ENCODE measurements at places on chromosomes 4 and X.

GRCh38 chr4:74284053-74284452 lies 24.2 kb upstream of the EPGN start:
- peak; percentile 72 for DNase-seq

DNA sequence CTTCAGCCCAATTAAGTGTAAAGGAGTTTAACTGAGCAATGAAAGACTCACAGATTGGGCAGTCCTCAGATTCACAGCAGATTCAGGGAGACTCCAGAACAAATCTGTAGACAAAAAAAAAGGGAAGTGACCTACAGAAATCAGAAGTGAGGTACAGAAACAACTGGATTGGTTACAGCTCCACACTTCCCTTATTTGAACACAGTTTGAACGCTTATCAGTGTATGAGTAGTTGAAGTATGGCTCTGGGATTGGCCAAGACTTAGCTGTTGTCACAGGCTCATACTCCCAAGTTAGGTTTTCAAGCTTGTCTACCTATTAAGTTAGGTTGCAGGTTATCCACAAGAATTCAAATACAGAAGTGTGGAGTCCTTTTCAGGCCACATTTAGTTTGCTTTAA lies 112.4 kb upstream of the ELOVL6 start:
- no peak for DNase-seq

DNA sequence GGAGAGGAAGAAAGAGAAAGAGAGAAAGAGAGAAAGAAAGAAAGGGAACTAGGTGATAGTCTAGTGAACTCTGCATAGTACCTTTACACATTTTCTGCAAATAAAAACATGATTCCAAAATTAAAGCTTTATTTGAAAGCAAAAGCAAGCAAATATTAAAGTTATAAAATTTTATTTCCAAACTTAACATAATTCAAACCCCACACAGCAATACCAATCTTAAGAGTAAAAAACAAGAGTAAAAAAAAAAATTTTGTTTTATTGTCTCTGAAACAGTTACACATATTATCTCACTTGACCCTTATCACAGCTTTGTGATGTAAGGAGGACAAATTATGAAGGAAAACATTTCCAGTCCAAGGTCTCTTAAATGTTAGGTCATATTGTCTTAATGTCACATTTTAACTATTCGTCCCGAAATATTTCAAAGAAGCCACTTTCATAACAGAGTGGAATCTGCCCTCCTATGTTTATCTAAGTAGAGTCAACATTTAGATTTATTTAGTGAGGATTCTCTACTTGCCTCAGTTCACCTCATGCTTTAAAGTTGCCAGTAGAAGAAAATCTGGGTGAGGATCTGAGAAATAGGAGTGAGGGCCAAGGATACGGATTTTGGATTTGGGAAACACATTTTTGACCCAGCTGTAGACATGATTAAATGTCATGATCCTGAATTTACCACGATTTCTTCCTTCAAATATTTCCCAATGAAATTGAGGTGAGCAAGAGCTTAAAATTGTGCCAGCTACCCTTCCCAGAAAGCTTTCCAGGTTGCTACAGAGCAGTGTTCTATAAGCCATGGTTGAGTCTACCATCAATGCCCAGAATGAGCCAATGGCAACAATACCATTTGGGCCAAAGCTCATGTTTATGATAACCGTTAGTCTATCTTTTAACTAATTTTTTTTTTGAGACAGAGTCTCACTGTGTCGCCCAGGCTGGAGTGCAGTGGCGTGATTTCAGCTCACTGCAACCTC lies 7.5 kb upstream of the FGA start:
- DNase-seq, result no peak

- no peak for DNase-seq
These were observed 150.1 kb upstream of the NUDT10 start for GRCh38 chrX:51182545-51182944.

- DNase-seq, result no peak
These were observed 6.5 kb upstream of the TMEM184C start for GRCh38 chr4:147610686-147611085.

DNA sequence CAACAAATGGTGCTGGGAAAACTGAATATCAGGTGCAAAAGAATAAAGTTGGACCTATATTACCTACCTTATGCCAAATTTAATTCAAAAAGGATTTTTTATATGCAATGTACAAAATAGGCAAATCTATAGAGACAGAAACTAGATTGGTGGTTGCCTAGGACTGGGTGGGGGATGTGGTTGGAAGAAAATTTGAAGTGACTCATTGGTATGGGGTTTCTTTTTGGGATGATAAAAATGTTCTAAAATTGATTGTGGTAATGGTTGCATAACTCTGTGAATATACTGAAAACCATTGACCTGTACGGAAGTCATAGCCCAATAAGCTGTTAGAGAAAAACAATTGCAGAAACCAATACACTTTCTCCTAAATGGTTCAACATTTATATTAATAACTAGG lies 72.1 kb downstream of the COL4A5 start:
- DNase-seq, result peak; percentile 61

DNA sequence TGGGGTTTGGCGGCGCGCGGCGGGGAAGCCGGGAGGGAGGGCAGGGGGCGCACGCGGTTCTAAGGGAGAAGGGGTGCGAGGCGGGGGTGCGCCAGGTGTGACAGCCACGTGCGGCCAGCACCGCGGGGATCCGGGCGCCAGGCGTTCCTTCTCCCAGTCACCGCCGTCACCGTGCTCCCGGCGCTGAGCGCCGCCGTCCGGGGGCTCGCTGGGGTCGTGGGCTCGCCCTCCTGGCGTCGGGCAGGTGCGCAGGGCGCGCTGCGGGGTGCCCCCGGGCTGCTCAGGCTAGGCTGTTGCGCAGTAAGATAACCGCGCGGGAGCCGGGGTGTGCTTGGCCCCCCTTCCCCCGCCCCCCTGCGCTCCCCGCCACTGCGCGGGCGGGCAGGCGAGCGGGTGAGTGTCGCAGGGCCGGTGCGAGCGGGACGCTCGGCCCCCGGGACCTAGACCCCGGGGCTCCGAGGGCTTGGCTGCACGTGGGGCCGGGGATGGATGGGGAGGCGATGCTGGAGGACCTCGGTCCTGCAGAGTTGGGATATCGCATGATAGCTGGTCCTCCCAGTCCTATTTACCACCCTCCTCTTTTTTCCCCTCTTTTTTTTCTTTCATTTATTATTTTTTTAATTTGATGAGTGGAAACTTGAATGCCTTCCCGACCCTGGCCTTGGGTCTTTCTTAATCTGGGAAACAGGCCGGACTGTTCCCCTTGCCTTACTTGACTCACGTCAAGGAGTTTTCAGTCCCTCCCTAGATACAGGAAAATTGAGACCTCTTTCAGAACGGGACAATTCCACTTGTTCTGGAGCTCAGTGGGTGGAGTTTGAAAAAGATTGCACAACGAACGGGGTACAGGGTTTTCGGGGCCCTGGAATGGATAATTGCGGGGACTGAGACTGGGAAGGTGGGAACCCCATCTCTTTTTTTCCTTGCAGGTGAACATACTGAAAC lies 797 bp downstream of the TXLNG start:
- DNase-seq, result peak; percentile 23

DNA sequence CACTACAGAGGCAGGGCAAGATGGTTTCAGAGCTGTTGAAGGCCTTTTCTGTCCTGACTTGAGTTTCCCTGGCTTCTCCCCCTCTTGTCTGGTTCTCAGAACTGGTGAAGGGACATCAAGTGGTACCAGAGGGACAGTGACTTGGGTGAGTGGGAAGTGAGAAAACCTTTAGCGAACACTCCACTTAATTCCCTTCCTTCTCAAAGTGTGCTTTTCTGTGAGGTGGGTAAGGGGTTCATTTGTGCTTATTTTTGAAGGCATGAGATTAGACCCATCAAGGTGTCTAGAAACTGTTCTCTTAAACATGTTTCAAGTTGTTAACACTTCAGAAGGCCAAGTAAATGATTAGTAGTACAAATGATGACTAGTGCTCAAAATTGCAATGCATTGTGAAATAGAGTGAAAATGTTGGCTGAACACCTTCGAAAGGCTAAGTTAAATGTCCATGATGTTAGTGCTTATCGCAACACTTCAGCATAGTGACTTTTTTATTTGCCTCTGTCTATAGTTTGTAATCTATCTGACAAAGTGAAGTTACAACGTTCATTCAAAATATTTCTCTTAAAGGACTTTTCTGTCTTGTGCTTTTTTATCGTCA lies 2.8 kb downstream of the AREG start:
- no peak for DNase-seq

GRCh38 chr4:87018753-87019152 lies 83.9 kb downstream of the AFF1 start:
- DNase-seq, result no peak

DNA sequence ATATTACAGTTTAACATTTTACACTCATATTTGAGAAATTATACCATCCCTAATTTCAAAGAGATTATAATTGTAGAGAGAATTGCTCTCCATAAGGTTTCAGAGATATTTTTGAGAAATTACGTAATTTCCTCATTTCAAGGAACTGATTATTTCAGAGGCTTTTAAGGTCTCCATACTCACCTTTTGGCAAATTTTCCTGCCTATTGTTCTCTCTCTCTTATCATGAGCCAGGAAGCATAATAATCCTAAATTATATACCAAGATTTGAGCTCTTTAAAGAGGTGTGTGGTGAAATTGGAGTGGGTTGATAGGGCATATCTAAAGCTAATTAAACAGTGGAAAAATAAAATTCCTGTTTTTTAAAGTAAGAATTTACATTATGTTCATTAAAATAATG lies 248.9 kb upstream of the FTHL17 start:
- DNase-seq, result no peak

DNA sequence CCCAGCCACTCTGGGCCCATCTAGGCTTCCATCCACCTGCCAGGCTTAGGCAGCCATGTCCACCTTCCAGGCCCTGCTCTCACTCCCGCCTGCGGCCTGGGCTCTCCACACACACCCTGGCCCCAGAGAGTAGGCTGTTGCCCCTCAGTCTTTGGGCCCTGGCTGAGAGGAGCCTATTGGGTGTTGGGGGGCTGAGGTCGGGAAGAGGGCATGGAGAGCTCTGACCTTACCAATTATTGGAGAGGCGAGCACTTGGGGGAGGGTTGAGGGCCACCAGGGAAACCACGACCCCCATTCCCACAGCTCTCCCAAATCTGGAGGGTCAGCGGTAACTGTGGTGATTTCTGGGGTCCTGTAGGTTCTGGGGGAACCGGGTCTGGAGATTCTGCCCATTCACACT lies 38.2 kb downstream of the HTRA3 start:
- no peak for DNase-seq

GRCh38 chr4:30722359-30723200 lies 2.4 kb downstream of the PCDH7 start:
- DNase-seq, result no peak

GRCh38 chr4:7518871-7519637 lies 84.3 kb upstream of the PSAPL1 start:
- DNase-seq, result no peak

GRCh38 chrX:119488749-119489148 lies 20.5 kb downstream of the SLC25A5 start:
- peak; percentile 41 for DNase-seq

DNA sequence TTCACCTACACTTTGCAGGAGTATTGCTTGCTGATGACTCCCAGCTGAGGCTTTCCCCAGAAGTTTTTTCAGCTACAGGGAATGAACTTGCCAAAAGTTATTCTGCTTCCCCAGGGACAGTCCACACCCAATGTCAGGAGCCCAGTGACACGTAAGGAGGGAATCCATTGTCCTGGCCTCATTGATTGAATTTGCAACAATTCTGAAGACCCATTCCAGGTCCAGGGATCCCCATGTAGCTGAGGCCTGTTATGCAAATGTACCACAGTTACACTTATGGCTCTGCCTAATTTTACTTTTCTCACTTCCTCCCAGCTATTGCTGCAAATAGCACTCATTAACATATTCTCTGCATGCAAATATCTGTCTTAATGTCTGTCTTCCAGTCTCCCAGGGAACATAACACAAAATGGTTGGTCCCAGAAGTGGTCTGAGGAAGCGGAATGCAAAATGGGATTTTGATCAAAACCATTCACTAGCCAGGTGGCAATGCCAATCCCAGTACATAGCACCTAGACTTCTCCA lies 113.7 kb upstream of the ACTRT1 start:
- no peak for DNase-seq

DNA sequence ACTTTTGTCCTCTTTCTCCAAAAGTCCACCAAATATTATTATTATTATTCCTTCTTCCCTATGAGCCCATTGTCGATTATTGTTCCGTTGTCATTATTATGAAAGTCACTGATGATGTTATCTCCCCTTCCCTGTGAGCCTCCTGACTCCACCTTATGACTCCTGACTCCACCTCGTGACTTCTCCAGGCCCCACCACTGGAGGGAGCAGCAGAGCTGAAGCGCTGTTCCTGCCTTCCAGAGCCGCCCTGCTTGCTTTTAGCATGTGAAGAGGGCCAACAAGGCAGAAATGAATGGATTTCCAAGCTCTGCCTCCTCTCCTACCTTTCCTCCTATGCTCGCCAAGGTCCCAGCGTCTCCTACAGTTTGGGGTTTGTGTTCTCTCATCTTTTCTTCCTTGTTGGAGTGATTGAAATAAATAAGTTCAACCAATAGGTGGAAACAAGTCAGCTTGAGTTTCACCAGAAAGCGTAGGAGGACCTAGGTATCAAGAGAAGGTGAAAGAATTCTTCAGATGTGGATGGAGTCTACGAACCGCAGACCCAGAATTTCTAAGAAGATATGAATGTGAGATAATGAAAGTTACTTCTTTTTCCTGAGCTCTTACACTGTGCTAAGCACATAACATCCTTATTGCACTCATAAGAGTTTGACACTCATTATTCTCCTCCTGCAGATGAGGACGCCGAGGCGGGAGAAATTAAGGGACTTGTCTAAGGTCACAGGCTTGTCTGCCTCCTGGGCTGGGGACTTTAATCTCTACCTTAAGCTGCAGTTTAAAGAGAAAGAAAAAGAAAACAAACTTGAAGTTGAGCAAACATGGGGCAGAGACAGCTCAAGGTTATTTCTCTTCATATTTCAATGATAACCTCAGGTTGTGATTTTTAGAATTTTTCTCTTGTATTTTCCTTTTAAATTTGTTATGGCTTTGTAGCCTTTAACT lies 26.1 kb downstream of the IGSF1 start:
- DNase-seq, result no peak

GRCh38 chr4:10684631-10685030 lies at the start of gene CLNK:
CLNK (minus strand) TSS chr4:10684768; CDS start chr4:10667869, 16,899 bp downstream.
- no peak for DNase-seq

- peak; percentile 79 for DNase-seq
These were observed 54.2 kb downstream of the SUPT20HL2 start for GRCh38 chrX:24259544-24260240.

Data from iris pigment epithelial cell (primary cell).